ENCODE measurements at places on chromosomes 7 and 10. TPM values are rescaled to one million over a fixed set of nuclear protein-coding genes. Genes with fewer than 3 reads are reported as not detected.

The OR13A1 gene
- 0.13 TPM for polyA plus RNA-seq

DNA sequence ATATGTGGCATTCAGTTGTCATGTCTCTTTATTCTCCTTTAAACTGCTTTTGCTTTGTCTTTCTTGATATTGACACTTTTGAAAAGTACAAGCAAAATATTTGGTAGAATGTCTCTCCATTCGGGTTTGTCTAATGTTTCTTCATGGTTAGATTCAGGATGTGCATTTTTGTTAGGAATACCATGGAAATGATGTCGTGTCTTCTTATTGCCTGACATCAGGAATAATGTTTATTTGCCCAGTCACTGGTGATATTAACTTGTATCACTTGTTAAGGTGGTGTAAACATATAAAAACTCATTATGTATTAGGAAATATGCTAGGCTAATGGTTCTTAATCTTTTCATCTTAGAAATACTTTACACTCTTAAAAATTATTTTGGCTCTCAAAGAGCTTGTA, 43.4 kb downstream of the CDK1 start:
- DNase-seq = no peak

GRCh38 chr10:117681104-117681503, 138.6 kb downstream of the EMX2 start:
- no peak for DNase-seq

GRCh38 chr10:118870467-118871243, 115.9 kb upstream of the CACUL1 start:
- peak; percentile 66 for DNase-seq

DNA sequence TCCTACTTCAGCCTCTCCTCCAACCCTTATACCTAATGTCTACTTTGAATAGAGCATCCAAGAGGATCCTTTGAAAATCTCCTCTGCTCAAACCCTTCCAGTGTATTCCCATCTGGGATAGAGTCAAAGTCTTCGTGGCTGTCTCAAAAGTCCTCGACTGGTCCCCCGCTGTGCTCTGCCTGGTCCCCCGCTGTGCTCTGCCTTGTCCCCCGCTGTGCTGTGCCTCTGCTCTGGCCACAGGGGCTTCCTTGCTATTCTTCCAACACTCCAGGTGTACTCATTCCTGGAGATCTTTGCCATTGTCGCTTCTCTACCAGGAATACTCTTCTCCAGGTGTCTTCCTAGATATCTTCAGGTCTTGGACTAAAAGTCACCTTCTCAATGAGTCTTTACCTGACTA, 36.1 kb upstream of the COMMD3 start:
- no peak for DNase-seq

GRCh38 chr10:114174695-114175188, 739 bp upstream of the CCDC186 start:
- DNase-seq = no peak

Data from right renal pelvis (tissue), 4 donors.